NCI-H1417 treated with DMSO at 0.1 percent for 48 hours (cell line): ENCODE measurements at places on chromosomes 2 and 18.

- no peak for DNase-seq
These were observed 34.0 kb downstream of the TMEM37 start for GRCh38 chr2:119465687-119466086.

- peak; percentile 49 for DNase-seq
These were observed 57.9 kb downstream of the ARHGEF33 start for GRCh38 chr2:38947241-38948239.

DNA sequence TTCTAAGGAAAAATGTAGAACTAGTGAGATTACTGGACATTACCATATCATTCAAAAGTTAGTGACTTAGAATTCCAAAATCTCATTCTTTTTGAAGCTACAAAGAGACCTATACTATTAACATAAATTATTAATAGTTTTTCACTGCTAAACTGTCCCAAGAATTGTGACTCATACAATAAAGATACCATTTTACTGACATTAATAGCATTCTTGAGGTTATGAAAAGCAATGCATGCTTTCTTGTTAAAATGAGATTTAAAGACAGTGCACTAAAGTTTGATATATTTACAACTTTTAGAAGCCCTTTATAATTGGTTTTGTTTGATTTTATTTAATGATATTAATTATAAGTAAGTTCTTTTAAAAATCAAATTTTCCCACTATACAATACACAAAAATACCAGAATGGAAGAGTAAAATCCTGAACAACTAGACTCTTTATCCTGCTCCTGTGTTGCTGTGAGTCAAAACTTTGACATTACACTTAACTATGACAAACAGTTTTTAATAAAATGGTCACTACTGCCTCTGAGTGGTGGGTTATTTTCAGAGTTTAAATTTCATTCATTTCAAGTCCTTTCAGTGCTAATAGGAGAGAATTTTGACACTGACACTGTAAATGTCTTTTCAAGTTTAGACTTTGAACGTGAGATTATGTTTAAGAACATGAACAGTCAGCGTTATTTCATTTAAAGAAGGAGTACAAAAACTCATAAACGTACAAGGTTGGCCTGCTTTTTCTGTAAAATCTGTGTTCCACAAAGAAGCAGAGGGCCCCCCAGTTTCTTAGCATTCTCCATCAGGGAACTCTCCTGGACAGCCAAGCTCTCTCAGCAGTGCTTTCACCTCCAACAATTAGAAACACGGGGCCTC, 54.5 kb downstream of the FAM124B start:
- DNase-seq = no peak

GRCh38 chr2:98696200-98696599, 34.7 kb downstream of the MGAT4A start:
- no peak for DNase-seq

DNA sequence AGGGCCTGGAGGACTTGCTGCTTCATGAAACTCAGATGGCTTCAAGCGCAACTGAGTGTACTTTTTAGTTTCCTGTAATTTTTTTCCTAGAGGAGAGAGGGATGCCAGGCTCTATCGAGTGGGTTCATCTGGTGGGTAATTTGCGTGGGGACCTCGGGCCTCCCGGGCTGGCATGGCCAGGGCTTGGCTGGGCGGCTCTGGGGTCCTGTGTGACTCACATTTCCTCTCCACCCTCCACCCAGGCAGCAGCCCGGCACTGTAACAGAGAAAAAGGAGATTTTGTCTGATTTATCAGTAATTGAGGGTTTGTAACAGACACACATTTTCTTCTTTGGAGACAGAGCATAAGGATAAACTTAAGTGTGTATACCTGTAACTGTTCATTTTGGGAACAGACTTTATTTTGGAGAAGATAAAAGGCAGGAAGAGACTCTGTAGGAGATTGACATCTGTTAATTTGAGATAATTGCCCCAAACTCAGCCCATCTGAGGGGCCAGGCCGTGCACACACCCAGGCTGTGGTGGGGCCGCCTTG, 64.3 kb downstream of the NFATC1 start:
- no peak for DNase-seq

GRCh38 chr2:96549967-96550786, 13.6 kb downstream of the ARID5A start:
- no peak for DNase-seq
